Activated naive CD4-positive, alpha-beta T cell (primary cell): ENCODE measurements at places on chromosomes 11 and 22.

- no peak for DNase-seq
These were observed 49.9 kb downstream of the TSPAN18 start for GRCh38 chr11:44776551-44777208.

DNA sequence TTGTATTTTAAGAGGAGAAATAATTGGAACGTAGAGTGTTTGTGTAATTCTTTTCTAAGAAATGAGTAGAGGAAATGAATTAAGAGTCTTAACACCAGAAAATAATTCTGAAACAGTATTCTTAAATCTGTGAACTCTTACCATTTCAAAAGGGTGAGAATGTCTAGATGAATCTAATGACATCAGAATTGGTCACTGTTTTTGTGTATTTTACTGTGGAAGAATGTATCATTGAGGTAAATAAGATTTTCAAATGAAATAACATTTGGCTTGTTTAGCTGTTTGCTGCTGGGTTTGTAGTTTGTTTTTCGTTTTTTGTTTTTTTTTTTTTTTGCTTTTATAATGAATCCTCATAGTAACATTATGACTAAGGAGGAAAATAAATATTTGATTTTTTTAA, 97.6 kb downstream of the EMSY start:
- DNase-seq = no peak

- DNase-seq = no peak
These were observed 17.7 kb downstream of the LRRC10B start for GRCh38 chr11:61526229-61526628.

DNA sequence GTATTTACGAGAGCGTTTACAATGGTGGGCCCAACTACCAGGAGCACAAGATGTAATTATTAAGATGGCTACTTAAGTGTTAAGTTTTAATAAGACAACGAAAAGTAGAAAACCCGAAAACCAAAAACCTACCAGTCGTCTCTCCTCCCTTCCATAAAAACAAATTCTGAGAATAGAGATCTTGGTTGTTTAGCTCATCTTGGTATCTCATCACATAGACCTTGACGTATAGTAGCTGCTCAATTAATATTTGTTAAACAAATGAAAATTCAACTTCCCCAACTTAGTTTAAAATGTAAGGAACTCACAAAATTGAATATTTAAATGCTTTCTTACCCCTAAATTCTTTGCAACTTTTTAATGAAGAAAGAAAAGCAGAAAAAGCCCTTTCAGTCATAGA, 669 bp downstream of the KDM4D start:
- DNase-seq = no peak

- no peak for DNase-seq
These were observed 85.9 kb downstream of the BUD13 start for GRCh38 chr11:116686866-116687265.

GRCh38 chr11:10484461-10485180, 29.6 kb downstream of the AMPD3 start:
- no peak for DNase-seq

DNA sequence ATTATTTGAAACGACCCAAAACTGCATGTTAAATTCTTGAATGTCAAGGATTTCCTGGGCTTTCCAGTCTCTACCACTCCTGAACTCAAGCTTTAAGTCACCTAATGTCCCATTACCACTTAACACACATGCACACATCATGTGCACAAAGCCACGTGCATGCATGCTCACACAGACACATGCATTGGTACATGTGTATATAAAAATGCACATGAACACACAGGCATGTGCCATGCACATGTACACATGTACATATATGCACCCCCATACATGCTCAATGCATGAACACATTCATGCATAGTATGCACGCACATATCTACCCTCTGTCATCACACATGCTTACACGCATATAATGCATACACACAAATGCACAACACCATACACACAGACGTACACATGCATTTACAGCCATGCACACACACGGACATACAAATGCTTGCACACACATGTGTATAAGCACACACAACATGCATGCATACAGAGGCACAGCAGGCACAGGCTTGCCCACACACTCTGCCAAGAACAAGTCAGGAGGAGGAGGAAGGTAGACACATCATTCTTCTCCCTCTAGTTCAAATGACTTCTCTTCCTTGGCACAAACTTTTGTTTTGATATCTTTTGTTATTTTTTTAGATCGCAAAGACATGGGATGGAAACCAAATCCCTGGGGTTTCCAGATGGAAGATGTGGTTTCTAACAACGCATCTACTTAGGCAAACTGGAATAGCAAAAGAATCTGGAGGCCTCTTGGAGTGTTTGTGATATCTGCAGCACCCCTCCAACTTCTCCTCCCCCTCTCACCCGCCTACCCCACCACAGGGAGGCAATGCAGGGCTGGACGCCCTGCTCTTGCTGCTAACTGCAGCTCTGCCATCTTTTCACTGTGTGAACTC, 24.6 kb downstream of the RASD2 start:
- DNase-seq = no peak

DNA sequence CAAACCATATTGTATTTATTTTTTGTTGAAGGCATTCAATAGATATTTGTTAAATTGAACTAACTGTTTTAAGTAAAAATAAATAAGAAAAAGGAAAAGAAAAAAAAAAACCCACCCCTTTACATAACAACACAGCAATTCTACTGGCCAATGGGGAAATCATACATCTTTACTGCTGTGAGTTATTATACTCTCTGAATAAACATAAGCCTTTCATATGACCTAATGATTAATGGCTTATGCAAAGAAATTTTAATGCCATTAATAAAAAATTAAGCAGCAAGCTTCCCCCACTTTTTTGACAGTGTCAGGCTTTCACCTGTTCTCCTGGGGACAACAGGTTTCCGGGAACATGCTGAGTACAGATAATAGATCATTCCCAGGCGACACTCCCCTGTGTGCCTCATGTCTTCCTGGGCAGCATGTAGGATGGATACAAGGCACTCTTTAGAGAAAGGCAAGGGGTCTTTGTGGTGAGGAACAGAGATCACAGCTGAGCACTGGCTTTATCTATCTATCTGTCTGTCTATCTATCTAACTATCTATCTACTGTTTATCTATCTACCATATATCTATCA, 676.0 kb downstream of the NTM start:
- DNase-seq = no peak

- no peak for DNase-seq
These were observed 966 bp downstream of the AHNAK start for GRCh38 chr11:62545437-62546243.

- no peak for DNase-seq
These were observed 43.8 kb upstream of the NECTIN1 start for GRCh38 chr11:119772641-119773415.

GRCh38 chr11:110455718-110456117, 26.0 kb downstream of the FDX1 start:
- no peak for DNase-seq

GRCh38 chr11:2849994-2850770, 35.4 kb downstream of the CDKN1C start:
- no peak for DNase-seq

GRCh38 chr11:98155696-98156095, 865.1 kb upstream of the CNTN5 start:
- no peak for DNase-seq

DNA sequence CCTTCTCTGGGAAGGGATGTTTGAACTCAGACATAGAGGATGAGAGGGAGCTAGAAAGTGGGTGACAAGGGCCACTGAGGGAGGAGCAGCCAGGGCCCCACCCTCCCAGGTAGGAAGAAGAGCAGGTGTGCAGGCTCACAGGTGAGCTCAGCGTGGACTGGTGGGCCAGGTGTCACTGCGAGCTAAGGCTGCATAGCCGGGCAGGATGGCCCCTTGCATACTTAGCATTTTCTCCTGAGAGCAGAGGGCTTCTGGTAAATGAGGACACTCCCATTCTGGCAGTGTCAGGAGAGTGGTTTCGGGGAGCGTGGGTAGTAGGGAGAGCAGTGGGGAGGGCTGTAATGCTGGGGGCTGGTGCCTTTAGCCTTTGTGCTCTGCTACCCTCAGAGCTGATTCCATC, 843.4 kb downstream of the TBC1D22A start:
- DNase-seq = no peak

- DNase-seq = no peak
These were observed 44.9 kb downstream of the GRAMD1B start for GRCh38 chr11:123474994-123475393.

GRCh38 chr22:20155330-20156041, 4.6 kb upstream of the CCDC188 start:
- no peak for DNase-seq

GRCh38 chr11:102306817-102307726, 10.2 kb upstream of the BIRC3 start:
- peak; percentile 9 for DNase-seq

- no peak for DNase-seq
These were observed 14.7 kb downstream of the MGAT3 start for GRCh38 chr22:39471381-39472141.

GRCh38 chr11:2709429-2709828, 9.6 kb upstream of the KCNQ1OT1 start:
- no peak for DNase-seq

GRCh38 chr11:109062445-109062844, 359.5 kb upstream of the C11orf87 start:
- DNase-seq = no peak

DNA sequence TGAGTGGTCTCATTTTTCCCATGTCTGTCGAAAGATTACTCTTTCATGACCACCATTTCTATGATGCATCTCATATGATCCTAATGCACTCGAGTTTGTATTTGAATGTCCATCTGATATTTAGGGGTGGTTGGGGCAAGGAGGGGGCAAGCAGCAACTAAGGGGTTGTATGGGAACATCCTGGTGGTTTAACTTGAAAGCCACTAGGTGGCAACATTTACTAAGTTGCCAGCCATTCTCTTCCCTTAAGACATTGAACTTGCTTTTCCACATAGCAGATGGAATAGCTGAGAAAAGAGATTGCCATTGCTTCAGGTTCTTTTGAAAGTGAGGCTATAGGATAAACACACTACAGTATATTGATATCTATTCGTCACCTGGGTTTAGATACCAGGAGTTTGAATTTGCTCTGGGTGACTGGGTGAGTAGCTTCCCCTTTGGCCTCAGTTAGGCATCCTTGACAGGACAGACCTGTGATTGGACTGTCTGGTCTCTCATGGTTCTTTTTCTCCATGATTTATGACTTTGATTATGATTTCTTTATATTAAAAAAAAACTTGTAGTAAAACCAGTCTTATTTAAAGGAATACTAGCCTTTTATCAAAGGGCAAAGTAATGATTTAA, 32.4 kb downstream of the NF2 start:
- DNase-seq = no peak

DNA sequence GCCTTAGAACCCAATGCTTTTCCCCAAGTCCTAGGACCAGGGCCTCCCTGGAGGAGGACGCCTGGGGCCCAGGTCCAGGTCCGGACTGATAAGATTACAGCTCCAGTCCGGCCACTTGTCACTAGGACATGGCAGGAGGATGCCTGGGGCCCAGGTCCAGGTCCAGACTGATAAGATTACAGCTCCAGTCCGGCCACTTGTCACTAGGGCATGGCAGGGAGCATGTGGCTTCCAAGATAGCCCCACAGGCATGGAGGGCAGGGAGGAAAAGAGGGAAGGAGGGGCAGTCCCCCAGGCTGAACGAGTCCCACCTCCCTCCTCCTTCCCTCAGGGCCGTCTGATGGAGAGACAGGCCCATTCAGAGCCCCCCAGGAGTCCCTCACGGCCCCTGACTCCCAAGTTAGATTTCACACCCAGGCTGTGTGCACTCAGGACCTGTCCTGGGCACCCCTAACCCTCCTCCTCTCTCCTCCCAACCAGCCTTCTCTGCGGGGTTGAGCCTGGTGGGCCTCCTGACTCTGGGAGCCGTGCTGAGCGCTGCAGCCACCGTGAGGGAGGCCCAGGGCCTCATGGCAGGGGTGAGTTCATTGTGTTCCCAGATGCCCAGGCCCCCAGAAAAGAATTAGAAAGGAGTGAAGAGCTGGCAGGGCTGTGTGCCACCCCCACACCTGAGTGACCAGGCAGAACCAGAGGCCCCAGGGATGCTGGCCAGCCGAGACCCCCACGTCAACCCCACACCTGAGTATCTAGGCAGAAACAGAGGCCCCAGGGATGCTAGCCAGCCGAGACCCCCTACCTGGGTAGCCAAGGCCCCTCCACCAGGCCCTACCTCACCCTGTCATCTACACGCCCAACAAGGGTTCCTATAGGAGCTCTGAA, 2.1 kb downstream of the TSPAN32 start:
- DNase-seq = no peak

- no peak for DNase-seq
These were observed 35.0 kb upstream of the LMO2 start for GRCh38 chr11:33926671-33927552.

DNA sequence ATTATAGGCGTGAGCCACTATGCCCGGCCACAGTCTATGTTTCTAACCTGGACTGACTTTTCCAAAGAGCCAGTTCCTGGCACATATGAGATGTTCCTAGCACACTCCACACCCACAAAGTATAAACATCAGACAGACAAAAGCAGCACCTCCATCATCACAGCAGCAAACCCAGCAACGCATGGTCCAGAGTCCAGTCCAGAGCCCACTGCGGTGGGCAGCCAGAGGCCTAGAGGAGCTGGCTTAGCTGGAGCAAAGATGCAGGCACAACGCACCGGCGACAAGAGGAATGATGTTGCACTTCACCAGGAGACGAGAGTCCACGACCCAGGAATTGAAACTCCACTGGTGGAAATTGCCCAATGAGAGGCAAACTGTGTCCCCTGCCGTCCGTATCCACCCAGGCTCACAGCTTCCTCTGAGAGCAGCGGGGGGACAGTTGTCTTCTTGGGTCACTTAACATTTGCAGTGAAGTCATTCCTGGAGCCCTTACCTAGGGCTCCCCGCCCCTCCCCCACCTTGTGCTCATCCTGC, 36.6 kb downstream of the RPS6KA4 start:
- no peak for DNase-seq

- no peak for DNase-seq
These were observed 31.0 kb downstream of the IGHMBP2 start for GRCh38 chr11:68934666-68935065.

GRCh38 chr11:72899238-72899637, 85.0 kb downstream of the ATG16L2 start:
- DNase-seq = no peak

GRCh38 chr11:120558744-120559431, 47.3 kb downstream of the GRIK4 start:
- no peak for DNase-seq

- DNase-seq = no peak
These were observed 28.4 kb downstream of the TRPC6 start for GRCh38 chr11:101555366-101555765.

- no peak for DNase-seq
These were observed 27.4 kb upstream of the CCDC188 start for GRCh38 chr22:20178075-20178914.

- no peak for DNase-seq
These were observed 453 bp downstream of the GAS2 start for GRCh38 chr11:22666688-22667439.

GRCh38 chr22:40853961-40854360, 2.5 kb downstream of the ST13 start:
- DNase-seq = no peak

GRCh38 chr11:68411501-68411991, 49.0 kb upstream of the PPP6R3 start:
- no peak for DNase-seq

DNA sequence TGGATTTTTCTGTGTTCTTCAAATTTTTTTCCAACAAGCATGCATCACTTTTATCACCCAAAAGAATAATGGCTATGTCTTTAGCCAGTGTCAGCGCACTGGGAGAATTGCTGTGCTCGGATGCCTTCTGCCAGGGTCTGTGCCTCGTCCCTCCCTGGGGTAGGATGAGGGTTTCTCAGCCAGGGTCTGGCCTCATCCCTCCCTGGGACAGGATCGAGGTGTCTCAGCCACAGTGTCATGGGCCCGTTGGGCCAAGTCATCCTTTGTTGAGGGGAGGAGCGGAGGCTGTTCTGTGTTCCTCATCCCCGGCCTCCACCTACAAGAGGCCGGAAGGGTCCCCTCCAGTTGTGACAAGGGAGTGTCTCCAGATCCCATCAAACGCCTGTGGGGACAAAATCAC, 22.7 kb downstream of the LINC01488 start:
- no peak for DNase-seq
